MCF 10A (cell line): ENCODE measurements at places on chromosomes 13 and 19. TPM values are rescaled to one million over a fixed set of nuclear protein-coding genes. Genes with fewer than 3 reads are reported as not detected.

GRCh38 chr19:57406516-57407123 is 4.3 kb upstream of the ZNF17 start:
- peak; percentile 56 for DNase-seq
- H3K4me1 ChIP-seq: peaks cover 10% of the 10 kb centered on the region
- H3K27ac ChIP-seq: peak overlapping the region; percentile 13
- H3K4me3 ChIP-seq: no peak overlapping the region
- peaks cover 5% of the 10 kb centered on the region for H3K36me3 ChIP-seq

DNA sequence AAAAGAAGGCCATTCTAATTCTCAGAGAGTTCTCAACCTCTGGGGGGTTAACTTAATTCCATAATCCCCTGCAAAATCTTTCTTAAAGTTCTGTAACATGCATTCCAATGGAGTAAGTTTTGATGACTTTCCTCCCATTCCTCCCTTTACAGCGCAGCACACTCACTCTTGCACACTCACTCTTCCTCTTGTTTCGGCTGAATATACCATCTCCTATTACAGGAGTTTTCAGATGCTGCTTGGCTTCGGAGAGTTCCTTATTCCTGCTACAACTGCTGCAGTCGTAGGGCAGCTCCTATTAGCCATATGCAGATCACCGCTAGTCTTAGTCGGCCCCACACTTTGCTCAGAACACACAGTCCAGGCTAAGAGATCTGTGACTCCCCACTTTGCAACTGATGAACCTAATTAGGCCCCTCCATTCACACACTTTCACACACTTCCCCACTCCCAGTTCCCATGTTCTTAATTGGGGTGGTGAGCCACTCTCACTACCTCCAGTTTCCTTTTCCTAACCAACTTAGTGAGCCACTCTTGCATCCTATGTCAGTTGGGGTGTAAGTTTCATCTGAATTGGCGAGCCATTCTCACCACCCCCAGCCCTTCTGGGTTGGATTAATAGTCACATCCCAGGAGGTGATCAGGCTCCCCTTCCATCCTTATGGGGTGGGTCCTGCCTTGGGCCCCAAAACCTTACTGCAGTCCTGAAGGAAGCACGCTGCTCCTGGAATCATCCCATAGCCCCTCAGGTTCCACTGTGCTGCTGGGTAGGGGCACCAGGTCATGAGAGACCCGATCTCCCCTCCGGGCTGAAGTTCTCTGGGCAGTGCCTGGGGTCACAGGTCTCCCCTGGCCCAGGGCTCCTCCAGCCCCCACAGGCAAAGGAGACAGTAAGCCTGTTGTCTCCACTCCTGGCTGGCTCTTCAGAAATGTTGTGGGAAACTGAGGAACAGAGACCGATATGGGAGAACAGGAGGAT is 53.9 kb downstream of the OR10H4 start:
- H3K27me3 ChIP-seq: no peaks in the 10 kb centered on the region
- H3K36me3 ChIP-seq: no peaks in the 10 kb centered on the region
- no peak overlapping the region for H3K27ac ChIP-seq
- no peak for DNase-seq
- peak overlapping the region; percentile 48 for H3K4me3 ChIP-seq
- peaks cover 9% of the 10 kb centered on the region for H3K4me1 ChIP-seq

- peaks cover 17% of the 10 kb centered on the region for H3K4me1 ChIP-seq
- no peak overlapping the region for H3K27ac ChIP-seq
- no peak overlapping the region for H3K4me3 ChIP-seq
These were observed 27.8 kb upstream of the TM9SF2 start for GRCh38 chr13:99473515-99473914.

DNA sequence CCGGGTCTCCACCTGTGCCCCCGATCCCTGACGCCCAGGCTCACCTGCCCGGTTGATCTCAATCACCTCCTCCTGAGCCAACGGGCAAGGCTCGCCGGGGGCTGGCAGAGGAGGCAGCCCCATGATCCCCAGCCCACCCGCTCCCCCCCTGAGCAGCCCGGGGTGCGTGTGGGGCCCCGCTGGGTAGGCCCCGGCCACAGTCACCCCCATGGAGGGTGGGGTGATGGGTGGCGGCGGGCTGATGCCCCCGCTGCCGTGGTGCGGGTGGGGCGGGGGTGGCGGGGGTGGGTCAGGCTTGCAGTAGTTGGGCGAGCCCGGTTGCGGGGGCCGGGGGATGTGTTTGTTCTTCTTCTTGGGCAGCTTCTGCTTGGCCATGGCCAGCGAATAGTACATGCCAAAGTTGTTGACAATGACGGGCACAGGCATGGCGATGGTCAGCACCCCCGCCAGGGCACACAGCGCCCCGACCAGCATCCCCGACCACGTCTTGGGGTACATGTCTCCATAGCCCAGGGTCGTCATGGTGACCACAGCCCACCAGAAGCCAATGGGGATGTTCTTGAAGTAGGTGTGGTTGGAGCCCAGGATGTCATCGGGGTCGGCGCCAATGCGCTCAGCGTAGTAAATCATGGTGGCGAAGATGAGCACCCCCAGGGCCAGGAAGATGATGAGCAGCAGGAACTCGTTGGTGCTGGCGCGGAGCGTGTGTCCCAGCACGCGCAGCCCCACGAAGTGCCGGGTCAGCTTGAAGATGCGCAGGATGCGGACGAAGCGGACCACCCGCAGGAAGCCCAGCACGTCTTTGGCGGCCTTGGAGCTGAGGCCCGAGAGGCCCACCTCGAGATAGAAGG is 6.0 kb downstream of the KCNC3 start:
- no peaks in the 10 kb centered on the region for H3K4me1 ChIP-seq
- peaks cover 17% of the 10 kb centered on the region for H3K27me3 ChIP-seq
- H3K27ac ChIP-seq: no peak overlapping the region

- H3K27ac ChIP-seq: no peak overlapping the region
- no peak overlapping the region for H3K4me3 ChIP-seq
- no peaks in the 10 kb centered on the region for H3K27me3 ChIP-seq
- H3K4me1 ChIP-seq: peaks cover 6% of the 10 kb centered on the region
These were observed 10.8 kb downstream of the ENOX1 start for GRCh38 chr13:43776006-43776405.

GRCh38 chr13:39542361-39542760 is 60.6 kb downstream of the LHFPL6 start:
- no peak overlapping the region for H3K4me3 ChIP-seq
- H3K27ac ChIP-seq: no peak overlapping the region
- H3K36me3 ChIP-seq: no peaks in the 10 kb centered on the region
- H3K4me1 ChIP-seq: no peaks in the 10 kb centered on the region
- H3K27me3 ChIP-seq: no peaks in the 10 kb centered on the region

DNA sequence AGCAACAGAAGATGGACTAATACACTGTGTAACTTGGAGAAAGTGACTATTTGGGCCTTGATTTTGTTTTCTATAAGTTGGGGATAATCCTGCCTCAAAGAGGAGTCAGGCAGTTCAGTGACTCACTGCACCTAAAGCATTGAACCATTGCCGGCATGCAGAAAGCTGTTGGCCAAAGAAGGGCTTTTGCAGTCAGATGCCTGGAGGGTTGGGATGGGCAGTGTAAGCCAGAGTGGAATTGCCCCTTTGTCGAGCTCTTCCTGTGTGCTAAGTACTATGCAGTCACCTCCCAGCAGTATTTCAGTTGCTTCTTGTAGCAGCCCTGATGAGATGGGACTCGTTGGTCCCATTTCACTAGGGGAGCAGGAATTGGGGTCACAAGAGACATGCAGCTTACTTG is 11.1 kb downstream of the ZNF473 start:
- peaks cover 78% of the 10 kb centered on the region for H3K36me3 ChIP-seq
- no peaks in the 10 kb centered on the region for H3K4me1 ChIP-seq
- no peaks in the 10 kb centered on the region for H3K27me3 ChIP-seq
- no peak overlapping the region for H3K4me3 ChIP-seq
- DNase-seq: no peak
- H3K27ac ChIP-seq: no peak overlapping the region

DNA sequence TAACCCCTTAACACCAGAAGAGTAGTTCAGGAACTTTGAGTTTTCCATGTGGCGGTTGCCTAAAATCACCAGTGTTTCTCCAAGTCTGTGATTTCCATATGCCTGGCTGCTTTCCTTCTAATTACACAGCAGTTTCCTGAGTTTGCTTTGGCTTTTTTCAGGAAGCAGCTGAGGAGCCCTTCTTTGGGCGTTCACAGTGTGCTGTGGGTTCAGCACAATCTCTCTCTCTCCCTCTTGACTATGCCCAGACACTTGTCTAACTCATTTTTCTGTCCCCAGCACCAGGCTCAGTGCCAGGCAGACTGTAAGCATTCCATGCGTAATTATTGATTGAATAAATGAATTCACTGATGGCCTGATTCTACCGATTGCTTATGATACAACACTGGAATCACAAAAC is 19.7 kb downstream of the SCEL start:
- DNase-seq: no peak
- no peak overlapping the region for H3K27ac ChIP-seq
- H3K4me1 ChIP-seq: no peaks in the 10 kb centered on the region
- H3K27me3 ChIP-seq: peaks cover 11% of the 10 kb centered on the region
- peaks cover 6% of the 10 kb centered on the region for H3K36me3 ChIP-seq
- no peak overlapping the region for H3K4me3 ChIP-seq

GRCh38 chr13:20848944-20849343 is 53.6 kb downstream of the XPO4 start:
- no peak overlapping the region for H3K4me3 ChIP-seq
- H3K27me3 ChIP-seq: no peaks in the 10 kb centered on the region
- no peak overlapping the region for H3K27ac ChIP-seq
- H3K36me3 ChIP-seq: peaks cover 21% of the 10 kb centered on the region

DNA sequence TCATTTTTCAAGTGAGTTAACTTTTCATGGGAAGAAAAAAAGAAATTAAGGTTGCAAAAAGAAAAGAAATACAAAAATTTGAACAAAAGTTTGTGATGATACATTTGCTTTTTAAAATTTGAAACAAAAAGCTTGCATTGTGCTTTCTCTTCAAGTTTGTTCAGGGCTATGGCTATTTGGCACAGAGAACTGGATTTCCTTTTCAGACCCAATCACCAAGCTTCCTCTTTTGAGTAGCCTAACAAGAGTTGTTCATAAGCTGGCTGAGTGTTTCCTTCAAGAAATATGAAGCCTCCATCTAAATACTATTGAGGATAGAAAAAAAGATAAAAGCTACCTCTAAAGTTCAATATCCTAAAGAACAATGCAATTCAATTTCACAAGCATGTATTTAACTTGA is 787.8 kb downstream of the LIG4 start:
- H3K36me3 ChIP-seq: no peaks in the 10 kb centered on the region
- no peak for DNase-seq
- no peaks in the 10 kb centered on the region for H3K4me1 ChIP-seq

- no peak overlapping the region for H3K27ac ChIP-seq
- H3K4me1 ChIP-seq: no peaks in the 10 kb centered on the region
- DNase-seq: peak; percentile 75
- peaks cover 12% of the 10 kb centered on the region for H3K27me3 ChIP-seq
- H3K4me3 ChIP-seq: no peak overlapping the region
These were observed 12.5 kb upstream of the CYP2A6 start for GRCh38 chr19:40862785-40863184.

DNA sequence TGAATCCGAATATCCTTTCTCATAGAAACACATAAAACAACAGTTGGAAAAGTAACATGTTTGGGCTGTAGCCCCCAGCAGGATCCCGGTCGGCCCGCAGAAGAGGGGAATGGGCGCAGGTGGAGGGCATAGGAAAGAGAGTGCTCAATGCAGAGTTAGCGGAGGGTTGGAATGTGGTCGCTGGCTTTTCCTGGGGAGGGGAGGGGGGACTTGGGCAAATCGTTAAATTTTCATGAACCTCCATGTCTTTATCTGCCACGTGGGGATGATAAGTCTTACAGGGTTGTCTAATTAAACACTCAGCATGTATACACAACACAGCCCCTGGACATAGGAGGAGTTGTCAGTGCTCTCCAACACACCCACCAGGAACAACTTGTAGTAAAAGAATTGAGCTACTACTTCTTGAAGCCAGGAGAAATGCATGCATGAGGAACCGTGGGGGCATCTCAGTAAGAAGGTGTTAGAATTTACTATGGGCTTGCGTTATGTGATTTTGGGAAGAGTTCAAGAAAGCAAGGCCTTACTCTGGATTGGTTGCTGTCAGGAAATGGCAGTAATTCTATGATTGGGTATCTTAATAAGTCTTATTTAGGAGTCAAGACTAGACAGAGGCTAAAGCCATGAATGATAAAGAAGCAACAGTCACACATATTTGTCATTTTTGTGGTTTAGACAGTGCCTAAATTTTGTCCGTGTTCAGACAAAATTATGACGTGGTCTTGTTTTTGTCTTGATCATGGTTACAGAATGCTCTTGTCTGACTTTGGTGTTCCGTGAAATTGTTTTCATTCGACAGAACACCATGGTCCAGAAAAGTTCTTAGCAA is 671 bp upstream of the SLC46A3 start:
- H3K4me1 ChIP-seq: peaks cover 33% of the 10 kb centered on the region
- peak; percentile 55 for DNase-seq
- peak overlapping the region; percentile 81 for H3K4me3 ChIP-seq
- H3K27me3 ChIP-seq: no peaks in the 10 kb centered on the region

- H3K27me3 ChIP-seq: no peaks in the 10 kb centered on the region
- H3K4me1 ChIP-seq: no peaks in the 10 kb centered on the region
- no peaks in the 10 kb centered on the region for H3K36me3 ChIP-seq
- no peak overlapping the region for H3K27ac ChIP-seq
These were observed 36.8 kb upstream of the CYP2S1 start for GRCh38 chr19:41156207-41156606.

- peaks cover 33% of the 10 kb centered on the region for H3K4me1 ChIP-seq
- H3K27ac ChIP-seq: no peak overlapping the region
- DNase-seq: no peak
- peaks cover 22% of the 10 kb centered on the region for H3K36me3 ChIP-seq
These were observed 4.4 kb downstream of the CCDC61 start for GRCh38 chr19:45999653-46000121.

- H3K4me1 ChIP-seq: no peaks in the 10 kb centered on the region
- H3K27me3 ChIP-seq: no peaks in the 10 kb centered on the region
- H3K4me3 ChIP-seq: no peak overlapping the region
- H3K27ac ChIP-seq: no peak overlapping the region
These were observed 843 bp downstream of the ZNF610 start for GRCh38 chr19:52336791-52337381.

DNA sequence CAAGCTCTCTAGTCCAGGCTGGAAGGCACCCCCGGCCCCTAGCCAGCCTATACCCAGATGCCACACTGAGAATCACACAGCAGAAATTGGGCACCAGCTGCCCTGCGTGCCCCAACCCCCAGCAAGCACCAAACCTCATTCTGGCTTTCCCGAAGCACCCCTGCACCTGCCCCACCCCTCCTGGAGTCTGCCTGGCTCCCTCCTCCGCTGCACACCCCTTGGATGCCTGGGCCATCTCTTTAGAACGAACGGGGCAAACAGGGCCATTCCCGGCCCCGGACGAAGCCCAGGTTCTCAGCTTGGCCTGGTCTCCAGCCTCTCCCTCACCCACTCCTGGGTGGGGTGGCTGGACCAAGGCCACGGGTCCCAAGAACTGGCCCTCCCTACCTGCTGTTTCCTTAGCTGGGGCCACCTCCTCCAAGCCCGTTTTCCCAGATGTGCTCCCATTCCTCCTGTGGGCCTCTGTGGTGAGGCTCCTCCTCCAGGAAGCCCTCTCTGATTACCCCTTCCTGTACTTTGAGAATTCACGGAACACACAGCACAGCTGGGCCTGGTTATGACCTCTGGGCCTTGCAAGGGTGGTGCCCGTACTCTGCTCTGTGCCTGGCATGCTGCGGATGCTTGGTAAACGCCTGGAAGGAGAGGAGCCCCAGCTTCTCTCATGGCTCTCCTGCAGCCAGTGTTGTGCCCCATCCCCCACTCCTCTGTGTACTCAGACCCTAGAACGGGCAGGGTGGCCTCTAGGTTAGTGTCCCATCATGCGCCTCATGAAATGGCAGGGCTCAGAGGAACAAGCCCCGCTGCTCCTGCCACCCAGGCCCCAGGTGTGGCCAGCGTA is 21.4 kb downstream of the CEBPG start:
- no peaks in the 10 kb centered on the region for H3K36me3 ChIP-seq
- H3K27me3 ChIP-seq: no peaks in the 10 kb centered on the region
- peak; percentile 8 for DNase-seq
- peaks cover 17% of the 10 kb centered on the region for H3K4me1 ChIP-seq

Gene GJA3
- total RNA-seq: 3.0 and 4.7 TPM in 2 replicates

Gene CACNG7
- total RNA-seq: not detected in 2 replicates

Gene FPR1
- total RNA-seq: 6.2 and 8.6 TPM in 2 replicates

Gene ZNF865
- total RNA-seq: 12.2 and 12.7 TPM in 2 replicates

Gene ZNF181
- total RNA-seq: 8.1 and 9.0 TPM in 2 replicates
